ENCODE measurements at places on chromosomes 6 and 20. TPM values are rescaled to one million over a fixed set of nuclear protein-coding genes. Genes with fewer than 3 reads are reported as not detected.

TINAG gene
- polyA plus RNA-seq, result 29.8 TPM

GCNT2 gene
- polyA plus RNA-seq, result 19.2 TPM

COL9A1 gene
- 36.5 TPM for polyA plus RNA-seq

FOXS1 gene
- polyA plus RNA-seq, result 8.0 TPM

SGK2 gene
- polyA plus RNA-seq, result 80.6 TPM
